ENCODE measurements at places on chromosomes 13 and 19.
A peak's percentile ranks its signal among the peaks of the same experiment; 100 is the strongest.

GRCh38 chr13:48156466-48156865 is 61.6 kb upstream of the MED4 start:
- no peak for DNase-seq

GRCh38 chr13:78020861-78021260 is 102.2 kb upstream of the EDNRB start:
- DNase-seq = no peak

- no peak for DNase-seq
These were observed 14.7 kb downstream of the KCNN1 start for GRCh38 chr19:17981611-17982010.

DNA sequence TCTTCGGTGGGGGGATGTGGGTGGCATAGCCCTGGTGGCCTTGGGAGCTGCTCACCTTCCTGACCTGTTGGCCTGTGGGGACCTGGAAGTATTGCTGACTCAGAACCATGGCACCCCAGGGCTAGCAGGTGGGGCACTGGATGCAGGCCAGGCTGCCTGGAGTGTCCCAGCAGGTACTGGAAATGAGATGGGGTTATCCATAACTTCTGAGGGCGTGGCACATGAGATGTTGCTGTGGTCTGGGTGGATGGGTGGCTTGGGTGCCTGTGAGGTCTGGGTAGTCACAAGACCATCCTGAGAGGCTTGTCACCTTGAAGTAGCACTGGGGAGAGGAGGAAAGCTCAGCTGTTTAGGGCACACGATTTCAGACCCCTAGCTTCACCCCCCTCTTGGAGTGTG is 636 bp upstream of the RNF225 start:
- DNase-seq = no peak

- DNase-seq = no peak
These were observed 39.9 kb downstream of the MTMR6 start for GRCh38 chr13:25247360-25247759.

DNA sequence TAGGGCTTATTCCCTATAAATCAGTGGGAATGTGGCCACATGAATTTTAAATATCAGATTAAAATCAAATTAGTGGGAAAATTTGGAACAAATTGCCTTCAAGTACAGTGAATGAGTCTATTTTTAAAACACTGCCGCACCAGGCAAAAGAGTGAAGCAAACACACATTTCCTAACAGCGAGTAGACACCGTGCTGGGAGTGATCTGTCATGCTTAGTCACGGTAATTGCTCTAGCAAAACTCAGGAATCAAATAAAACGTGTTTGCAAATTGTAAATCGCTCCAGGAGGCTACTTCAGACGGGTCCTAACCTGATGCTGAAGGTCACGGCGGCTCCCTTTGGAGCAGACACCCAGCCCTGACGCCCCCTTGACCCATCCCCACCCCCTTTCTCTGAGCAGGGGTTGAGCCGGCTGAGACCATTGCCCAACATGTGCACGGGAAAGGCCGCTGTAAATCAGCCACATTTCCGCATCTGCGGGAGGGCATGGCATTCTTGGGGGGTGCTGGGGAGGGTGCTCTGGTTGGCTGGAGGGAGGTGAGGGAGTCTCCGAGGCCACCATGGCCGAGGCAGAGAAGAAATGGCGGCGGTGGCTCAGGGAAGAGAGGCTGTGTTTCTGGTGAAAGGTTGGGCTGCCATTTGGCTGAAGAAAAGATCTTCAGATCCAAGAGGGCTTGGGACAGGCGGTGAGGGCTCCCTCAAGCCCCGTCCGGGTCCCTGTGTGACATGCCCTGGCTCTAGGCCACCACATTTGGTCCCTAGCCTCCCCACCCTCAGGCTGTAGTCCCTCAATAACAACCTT is 8.9 kb downstream of the CEBPA start:
- no peak for DNase-seq

GRCh38 chr13:93279982-93280381 is 53.4 kb downstream of the GPC6 start:
- no peak for DNase-seq

GRCh38 chr19:1171755-1172352 is 2.2 kb downstream of the SBNO2 start:
- DNase-seq = no peak

DNA sequence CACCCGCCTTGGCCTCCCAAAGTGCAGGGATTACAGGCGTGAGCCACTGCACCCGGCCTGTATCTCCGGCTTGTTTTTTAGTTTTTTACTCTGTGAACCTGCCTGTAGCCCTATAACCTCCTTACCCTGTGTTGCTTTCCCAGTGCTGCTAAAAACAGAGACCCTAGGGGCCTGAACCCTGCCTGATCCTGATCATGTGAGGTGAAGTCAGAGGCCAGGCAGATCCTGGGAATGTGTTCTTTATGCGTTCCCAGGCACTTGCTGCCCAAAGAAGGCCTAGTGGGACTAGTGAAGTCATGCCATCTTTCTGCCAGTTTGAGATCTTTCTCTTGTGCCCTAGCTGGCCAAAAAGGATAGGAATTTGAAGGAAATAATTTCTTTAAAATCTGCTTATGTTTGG is 4.6 kb downstream of the UBA2 start:
- DNase-seq = no peak

- peak; percentile 12 for DNase-seq
These were observed 839 bp upstream of the CKAP2 start for GRCh38 chr13:52454459-52454819.

GRCh38 chr13:44308352-44308751 is 65.3 kb upstream of the SERP2 start:
- DNase-seq = no peak

DNA sequence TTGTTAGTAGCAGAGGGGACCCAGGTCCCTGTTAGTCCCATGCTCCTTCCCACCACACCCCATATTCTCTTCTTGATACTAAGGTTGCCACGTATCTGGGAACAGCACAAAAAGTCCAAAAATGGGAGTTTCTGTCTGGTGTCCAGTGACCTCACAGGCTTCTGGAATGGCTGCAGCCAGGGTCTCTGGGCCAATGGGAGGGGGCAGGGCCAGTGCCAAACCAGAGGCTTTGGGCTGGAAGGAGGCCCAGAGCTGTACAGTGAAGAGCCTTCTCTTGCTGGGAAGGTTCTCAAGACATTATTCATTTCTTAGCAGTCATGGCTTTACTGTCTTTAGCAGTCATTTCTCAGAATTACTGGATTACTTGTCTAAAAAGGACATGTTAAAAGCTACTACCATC is 119.2 kb downstream of the FRY start:
- DNase-seq = no peak

- no peak for DNase-seq
These were observed 41.2 kb downstream of the ABCC4 start for GRCh38 chr13:95260031-95260525.

DNA sequence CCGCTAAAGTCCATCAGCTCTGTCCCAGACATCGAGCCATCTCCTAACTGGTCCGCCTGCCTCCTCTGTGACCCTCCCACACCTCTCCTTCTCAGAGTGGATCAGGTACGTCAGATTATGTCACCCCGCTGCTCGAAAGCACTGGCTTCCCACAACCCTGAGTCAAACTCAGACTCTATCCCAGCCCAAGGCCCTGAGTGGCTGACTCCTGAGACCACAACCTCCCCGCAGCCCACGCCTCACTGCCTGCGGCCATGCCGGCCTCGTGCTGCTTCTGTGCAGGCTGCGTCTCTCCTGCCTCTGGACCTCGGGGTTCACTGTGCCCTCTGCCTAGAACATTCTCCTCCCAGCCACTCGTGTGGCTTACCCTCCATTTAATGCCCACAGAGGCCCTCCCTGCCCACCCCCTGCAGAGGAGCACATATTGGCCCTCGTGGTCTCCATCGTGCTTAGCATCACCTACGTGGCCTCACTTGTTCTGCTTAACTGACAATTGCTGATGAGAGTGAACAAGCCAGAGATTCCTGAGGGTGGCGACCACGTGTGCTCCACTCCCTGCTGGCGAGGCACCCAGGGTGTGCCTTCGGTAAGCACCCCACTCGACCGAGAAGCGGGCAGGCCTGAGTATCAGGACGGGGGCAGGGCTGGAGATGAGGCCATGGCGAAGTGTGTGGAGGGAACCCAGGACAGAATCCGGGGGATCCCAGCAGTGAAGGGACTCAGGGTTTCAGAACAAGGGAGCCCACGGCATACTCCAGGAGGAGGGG is 13.5 kb upstream of the FKRP start:
- DNase-seq = no peak

DNA sequence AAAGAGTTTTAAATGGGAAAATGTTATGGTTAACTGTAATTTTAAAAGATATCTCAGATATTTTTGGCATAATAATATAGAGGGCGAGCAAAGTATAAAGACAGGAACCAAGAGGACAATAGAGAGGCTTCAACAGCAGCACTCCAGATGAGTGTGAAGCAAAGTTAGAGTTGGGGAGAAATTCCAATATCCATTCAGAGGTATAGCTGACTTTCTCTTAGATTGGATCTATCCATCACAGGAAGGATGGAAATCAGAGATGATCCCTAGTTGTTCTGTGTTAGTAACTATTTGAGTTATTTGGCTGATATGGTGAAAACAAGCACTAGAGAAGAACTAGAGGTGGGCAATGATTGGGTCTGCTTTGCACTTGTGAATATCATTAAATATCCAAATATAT is 786.0 kb upstream of the KLHL1 start:
- no peak for DNase-seq

DNA sequence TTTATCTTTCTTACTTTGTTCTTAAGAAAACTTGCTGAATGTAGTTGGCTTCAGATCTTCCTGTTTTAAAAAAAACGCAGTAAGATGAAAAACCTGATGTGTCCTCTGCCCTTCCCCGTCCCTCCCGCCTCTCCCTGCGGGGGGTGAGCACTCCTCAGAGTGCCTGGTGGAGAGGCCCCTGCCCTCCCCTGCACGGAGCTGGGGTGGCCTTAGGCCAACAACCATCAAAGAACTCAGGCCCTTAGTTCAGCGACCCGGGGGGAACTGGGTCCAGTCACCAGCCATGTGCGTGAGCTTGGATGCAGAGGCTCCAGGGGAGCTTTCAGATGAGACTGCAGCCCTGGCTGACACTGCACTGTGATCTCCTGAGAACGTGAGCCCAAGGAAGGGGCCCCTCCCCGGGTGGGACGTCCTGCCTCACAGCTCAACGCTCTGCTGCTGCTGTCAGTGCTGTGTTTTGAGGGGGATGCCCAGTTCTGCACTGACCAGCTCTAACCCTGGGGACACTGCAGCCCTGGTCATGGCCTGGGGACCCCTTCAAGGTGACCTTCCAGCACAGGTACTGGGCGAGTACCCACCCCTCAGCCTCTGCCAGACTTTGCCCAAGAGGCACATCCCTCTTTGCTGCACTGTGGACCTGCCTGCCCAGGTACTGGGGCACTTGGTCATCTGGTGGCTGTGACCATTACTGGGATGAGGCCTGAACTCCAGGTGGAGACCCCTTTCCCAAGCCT is 42.7 kb downstream of the ANKRD10 start:
- no peak for DNase-seq

DNA sequence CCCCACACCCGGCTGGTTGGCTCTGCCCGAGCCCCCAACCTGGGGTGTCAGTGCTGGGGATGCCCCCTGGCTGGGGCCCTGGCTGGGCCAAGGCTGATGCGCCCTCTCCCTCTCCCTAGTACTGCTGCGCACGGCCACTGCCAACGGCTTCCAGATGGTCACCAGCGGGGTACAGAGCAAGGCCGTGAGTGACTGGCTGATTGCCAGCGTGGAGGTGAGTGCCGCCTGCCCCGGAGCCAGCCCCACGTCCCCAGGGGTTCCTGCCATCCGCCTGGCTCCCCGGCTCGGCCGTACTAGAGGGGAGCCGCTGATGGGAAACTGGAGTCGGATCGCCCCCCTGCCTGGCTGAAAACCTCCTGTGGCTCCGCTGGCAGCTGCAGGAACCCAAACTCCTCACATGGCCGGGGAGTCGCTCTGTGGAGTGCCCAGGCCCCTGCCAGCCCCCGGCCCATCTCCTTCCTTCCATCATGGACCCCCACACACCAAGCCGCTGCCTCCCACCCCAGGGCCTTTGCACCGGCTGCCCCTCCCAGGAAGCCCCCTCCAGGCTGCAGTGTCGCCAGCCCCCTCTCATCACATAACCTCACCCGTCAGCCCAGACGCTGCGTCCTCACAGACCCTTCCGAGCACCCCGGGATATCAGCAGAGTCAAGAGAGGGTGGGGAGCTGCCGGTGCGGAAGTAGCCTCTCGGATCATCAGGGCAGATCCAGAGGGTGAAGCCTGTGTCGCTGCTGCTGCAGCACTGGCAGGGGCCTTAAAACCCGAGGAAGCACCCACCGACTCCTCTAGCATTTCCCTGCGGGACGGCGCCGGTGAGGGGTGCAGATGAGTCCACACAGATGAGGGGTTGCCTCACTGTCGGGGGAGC is 10.6 kb downstream of the NCLN start:
- DNase-seq = no peak
